NCI-H187 (cell line): ENCODE measurements at places on chromosomes 7 and 10.

- no peak for DNase-seq
These were observed 72.8 kb downstream of the GNA12 start for GRCh38 chr7:2771274-2771731.

GRCh38 chr10:14653271-14654161 lies 121.2 kb downstream of the FAM107B start:
- no peak for DNase-seq

DNA sequence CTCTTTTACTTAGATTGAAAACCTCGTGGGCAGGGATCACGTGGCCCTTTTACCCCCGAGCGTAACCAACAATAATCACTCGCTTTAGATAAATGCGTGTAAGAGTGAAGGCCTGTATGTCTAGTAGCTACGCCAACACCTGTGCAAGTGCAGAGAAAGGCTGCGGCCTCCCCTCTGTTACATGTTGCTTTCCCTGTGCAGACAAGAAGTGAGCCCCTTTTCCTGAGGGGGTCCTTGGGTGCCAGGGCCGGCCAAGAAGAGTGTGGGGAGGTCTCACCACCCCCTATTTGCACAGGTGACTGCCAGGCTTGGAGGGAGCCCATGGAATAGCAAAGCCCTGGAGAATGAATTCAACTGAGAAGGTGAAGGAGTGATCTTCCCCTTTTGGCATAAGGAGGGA lies 35.6 kb upstream of the CNPY1 start:
- no peak for DNase-seq

GRCh38 chr7:95472581-95473161 lies 13.1 kb upstream of the ASB4 start:
- no peak for DNase-seq

- DNase-seq: no peak
These were observed 55.5 kb downstream of the HGF start for GRCh38 chr7:81714306-81714705.

- DNase-seq: no peak
These were observed 150.2 kb downstream of the REEP3 start for GRCh38 chr10:63671317-63671937.

GRCh38 chr10:84200537-84201243 lies 6.4 kb downstream of the CDHR1 start:
- no peak for DNase-seq

DNA sequence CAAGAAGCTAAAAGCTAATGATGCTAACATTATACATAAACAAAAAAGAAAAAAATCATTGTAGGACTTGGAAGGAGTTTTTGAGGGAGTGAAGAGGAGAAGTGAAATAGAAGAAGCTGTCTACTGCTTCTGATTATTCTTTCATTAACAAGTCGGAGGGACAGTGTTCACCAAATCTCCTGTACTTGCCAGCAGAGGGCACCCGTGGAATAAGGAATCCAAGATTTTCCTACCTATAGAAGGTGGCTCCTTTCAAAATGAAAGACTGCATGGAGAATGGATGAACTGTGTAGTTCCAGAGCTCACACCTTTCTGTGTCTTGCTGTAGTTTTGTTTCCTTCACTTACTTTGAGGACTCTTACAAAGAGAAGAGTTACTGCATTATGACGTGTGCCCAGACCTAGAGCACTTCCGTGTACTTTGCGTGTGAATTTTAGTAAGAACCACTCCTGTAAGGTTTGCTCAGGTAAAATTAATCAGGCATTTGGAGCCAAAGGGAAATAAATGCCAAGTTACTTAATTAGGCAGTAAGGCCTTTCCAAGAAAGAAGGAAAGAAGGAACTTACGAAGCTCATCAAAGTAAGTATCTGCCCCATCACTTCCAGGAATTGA lies 145.1 kb downstream of the SEMA3D start:
- peak; percentile 39 for DNase-seq

GRCh38 chr7:24378871-24379616 lies 95.1 kb downstream of the NPY start:
- no peak for DNase-seq

DNA sequence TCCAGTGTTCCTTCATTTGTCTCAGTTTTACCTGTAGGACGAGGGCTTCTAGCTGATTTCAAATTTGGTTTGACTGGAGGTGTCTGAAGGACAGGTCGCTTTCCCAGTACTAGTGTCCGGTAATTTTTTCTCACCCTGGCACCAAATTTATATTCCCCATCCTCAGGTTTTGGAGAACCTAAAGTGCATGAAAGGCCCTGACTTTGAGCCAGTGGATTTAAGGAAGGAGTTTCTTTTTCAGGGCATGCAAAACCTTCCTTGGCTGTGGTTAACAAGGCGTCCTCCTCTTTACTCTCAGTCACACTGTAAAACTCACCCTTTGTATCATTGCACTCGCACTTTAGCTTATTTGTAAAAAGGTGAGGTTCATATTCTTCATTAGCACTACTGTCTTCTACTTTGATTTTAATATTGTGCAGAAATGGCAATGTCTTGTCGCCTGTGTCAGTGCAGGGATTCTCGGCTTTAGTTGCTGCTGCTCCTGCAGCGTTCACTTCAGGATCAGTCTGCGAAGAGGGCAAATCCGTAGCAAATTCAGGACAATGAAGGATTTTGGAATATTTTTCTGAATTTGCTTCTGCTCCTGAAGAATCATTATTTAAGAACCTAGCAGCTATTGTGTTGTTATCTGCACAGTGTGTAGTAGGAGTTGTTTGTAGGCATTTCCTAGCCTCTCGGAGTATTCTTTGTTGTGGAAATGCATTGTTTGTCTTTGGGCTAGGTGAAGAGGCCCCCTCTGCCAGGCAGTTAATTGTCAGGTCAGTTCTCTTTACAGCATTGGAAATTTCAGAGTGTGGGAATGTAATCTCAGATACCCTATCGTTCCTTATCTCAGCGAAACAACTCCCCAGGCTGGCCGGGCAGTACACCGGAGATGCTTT lies 9.9 kb downstream of the SKIDA1 start:
- DNase-seq: no peak
